Activated naive CD8-positive, alpha-beta T cell treated with anti-CD3 and anti-CD28 coated beads, Interleukin-2, amount 10 ng/mL, durations not matched to agents 7 days and 5 days (primary cell): ENCODE measurements at places on chromosomes 1 and 21. TPM values are rescaled to one million over a fixed set of nuclear protein-coding genes. Genes with fewer than 3 reads are reported as not detected.

GRCh38 chr1:73820843-73821242, 377.1 kb downstream of the LRRIQ3 start:
- H3K4me1 ChIP-seq = no peaks in the 10 kb centered on the region
- no peaks in the 10 kb centered on the region for H3K27me3 ChIP-seq
- H3K27ac ChIP-seq = no peak overlapping the region

GRCh38 chr1:46790446-46791101, 8.3 kb upstream of the CYP4B1 start:
- no peaks in the 10 kb centered on the region for H3K4me1 ChIP-seq
- H3K4me3 ChIP-seq = no peak overlapping the region
- no peaks in the 10 kb centered on the region for H3K36me3 ChIP-seq
- peaks cover 23% of the 10 kb centered on the region for H3K27me3 ChIP-seq
- H3K27ac ChIP-seq = no peak overlapping the region

DNA sequence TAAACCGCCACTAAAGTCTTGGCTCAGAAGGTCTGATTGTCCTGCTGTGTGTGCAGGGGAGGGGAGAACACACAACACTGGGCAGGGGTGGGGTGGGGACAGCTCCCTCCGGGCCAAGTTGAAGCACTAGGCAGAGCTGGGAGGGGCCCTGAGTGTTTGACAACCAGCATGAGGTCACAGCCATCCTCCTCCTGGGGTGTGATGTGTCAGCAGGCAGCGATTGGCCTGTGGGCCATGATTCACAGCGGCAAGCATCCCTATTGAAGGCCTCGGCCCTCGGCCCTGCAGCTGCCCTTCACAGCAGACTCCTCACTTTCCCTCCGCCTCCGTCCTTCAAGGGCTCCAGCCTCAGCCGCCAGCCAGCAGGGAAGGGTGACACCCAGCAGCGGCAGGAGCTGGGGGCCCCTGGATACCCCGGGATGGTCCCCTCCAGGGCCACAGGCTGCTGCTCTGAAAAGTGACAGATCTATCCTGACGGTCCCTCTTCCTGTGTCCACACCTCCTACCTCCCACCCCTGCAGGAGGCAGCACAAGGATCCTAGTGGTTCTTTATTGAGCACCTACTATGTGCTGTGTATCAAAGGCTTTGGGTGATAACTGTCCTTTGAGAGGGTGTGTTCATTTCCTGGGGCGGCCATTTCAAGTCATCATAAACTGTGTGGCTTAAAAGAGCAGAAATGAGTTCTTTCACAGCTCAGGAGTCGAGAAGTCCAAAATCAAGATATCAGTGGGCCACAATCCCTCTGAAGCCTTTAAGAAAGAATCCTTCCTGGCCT, 66.0 kb upstream of the SLC25A33 start:
- no peak overlapping the region for H3K27ac ChIP-seq
- H3K4me3 ChIP-seq = no peak overlapping the region
- DNase-seq = no peak
- H3K4me1 ChIP-seq = no peaks in the 10 kb centered on the region
- H3K27me3 ChIP-seq = peaks cover 10% of the 10 kb centered on the region
- H3K36me3 ChIP-seq = no peaks in the 10 kb centered on the region

Gene SMPDL3B
- 0.64 TPM for total RNA-seq

Gene FAM167B
- total RNA-seq = 1.1 TPM
